IPS DF 6.9 (cell line): ENCODE measurements at places on chromosomes 4 and X.

- DNase-seq = no peak
Observed at GRCh38 chr4:65422109-65422508, 248.2 kb downstream of the EPHA5 start.

DNA sequence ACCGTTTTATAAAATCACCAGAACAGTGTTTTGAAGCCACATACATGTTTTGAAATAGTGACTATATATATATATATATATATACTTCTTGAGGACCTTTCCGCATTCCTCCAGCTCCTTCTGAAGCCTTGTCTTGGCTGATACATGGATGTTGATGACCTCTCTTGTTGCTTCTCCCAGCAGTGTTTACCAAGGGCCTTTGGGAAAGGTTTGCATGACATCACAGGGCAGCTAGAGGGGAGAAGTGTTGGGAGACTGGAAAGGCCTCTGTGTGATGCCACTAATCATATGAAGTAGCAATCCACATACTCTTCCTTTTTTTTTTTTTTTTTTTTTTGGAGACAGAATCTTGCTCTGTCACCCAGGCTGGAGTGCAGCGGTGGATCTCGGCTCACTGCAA is 22.5 kb downstream of the WDR44 start:
- no peak for DNase-seq

GRCh38 chrX:35101901-35102300 is 159.3 kb downstream of the FAM47B start:
- DNase-seq = no peak

DNA sequence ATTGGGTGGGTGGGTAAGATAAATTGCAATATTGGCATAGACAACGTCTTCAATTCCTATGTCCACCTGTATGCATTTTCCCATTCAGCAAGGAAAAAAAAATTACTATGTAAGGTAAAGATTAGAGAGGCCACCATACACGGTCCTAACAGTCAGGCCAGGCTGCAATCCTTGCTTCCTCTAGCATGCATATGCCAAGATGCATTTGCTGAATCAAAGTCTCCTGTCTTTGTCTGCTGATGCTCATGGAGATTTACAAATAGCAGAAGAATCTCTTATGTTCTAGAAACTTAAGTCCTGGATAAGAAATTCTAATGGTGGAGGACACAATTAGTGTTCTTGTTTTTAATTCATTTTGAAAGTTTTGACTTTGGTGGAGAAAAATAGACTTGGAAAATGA is 206.8 kb downstream of the PDGFC start:
- DNase-seq = no peak

GRCh38 chrX:129520151-129520550 is 3.1 kb downstream of the SMARCA1 start:
- no peak for DNase-seq
